ENCODE measurements at places on chromosomes 1 and 21.

DNA sequence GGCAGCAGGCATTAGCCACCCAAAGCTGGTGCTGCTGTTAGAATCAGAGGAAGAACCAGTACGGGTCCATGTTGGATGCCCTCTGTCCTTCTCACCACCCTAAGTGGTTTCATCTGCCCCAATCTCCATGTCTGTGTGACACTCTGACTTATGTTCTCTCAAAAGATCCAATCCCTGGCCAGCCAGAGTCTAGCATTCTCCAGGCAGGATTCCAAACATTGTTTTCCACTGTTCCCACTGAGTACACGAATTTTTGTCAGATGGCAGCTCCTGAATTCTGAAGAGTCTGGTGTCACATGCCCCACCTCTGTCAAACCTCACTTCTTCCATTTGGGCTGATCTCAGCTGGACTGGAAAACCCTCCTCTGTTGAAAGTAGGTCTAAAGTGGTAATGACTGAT, 166.0 kb downstream of the DISC1 start:
- DNase-seq, result no peak
- H3K4me1 ChIP-seq, result no peaks in the 10 kb centered on the region
- H3K27ac ChIP-seq, result no peak overlapping the region
- H3K27me3 ChIP-seq, result no peaks in the 10 kb centered on the region
- no peaks in the 10 kb centered on the region for H3K36me3 ChIP-seq

DNA sequence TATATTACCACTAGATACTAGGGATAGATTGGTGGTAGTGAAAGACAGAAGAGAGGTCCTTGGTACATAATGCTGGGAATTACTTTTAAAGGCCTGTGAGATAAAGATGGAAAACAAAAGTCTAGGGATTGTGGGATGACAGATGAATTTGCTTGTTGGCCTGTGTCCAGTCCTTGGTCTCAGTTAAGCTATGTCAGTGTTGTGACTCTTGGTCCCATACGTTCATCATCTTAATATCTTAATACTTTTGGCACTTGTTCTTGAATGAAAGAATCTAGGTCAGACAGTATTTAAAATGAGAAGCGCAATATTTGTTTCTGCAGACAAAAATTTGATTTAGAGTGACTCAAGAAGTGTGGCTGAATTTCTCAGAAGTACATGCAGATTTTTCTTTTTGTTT, 7.6 kb downstream of the RPL5 start:
- H3K4me1 ChIP-seq, result peaks cover 3% of the 10 kb centered on the region
- no peak overlapping the region for H3K27ac ChIP-seq
- no peaks in the 10 kb centered on the region for H3K27me3 ChIP-seq
- H3K4me3 ChIP-seq, result no peak overlapping the region
- peaks cover 79% of the 10 kb centered on the region for H3K36me3 ChIP-seq

- no peak overlapping the region for H3K27ac ChIP-seq
- no peaks in the 10 kb centered on the region for H3K36me3 ChIP-seq
- no peak for DNase-seq
- H3K4me3 ChIP-seq, result no peak overlapping the region
These were observed 398.5 kb upstream of the ADAMTS5 start for GRCh38 chr21:27365394-27365793.

DNA sequence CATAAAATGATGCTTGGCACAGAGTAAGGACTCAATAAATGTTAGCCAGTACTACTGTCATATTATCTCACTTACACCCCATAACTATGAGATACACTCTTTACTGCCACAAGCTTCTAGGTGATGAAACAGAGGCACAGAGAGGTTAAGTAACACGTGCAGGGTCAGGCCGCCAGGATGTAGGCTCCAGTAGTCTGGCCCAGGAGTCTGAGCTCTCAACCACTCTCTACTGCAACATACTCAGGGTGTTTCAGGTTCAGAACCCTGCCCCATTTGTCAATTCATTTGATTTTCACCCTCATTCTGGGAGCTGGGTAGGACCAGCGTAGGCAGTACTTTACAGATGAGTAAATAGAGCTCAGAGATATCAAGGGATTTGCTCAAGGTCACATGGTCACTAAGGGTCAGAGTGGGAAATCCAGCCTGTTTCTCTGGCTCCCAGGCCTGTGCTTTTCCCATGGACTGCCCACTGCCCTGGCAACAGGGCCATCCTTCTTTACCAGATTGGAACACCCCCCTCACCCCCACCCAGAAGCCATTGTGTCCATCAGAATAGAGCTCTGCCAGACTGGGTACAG, 21.2 kb downstream of the IQGAP3 start:
- no peaks in the 10 kb centered on the region for H3K4me1 ChIP-seq
- no peak overlapping the region for H3K27ac ChIP-seq
- DNase-seq, result no peak

GRCh38 chr1:237938553-237938952, 47.8 kb upstream of the ZP4 start:
- no peaks in the 10 kb centered on the region for H3K4me1 ChIP-seq
- H3K4me3 ChIP-seq, result no peak overlapping the region
- no peak overlapping the region for H3K27ac ChIP-seq
- no peak for DNase-seq
- H3K36me3 ChIP-seq, result no peaks in the 10 kb centered on the region

DNA sequence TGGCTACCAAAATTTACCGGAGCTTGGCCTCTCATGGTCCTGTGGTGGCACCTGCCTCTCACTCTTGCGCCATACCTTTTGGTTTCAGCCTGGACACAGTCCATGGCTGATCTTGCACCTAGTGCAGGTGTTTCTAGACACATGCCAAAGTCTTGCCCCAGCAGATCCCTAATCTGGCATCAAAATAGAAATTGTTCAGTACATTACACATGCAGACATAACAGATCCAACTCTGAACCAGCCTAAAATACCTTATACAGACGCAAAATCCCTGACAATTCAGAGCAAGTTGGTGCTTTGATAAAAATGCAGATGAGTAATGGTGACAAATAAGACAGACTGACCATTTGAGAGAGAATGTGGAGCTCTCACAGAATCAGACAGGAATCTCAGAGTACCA, 44.1 kb downstream of the NGF start:
- H3K4me1 ChIP-seq, result no peaks in the 10 kb centered on the region
- no peak for DNase-seq
- H3K4me3 ChIP-seq, result no peak overlapping the region
- no peaks in the 10 kb centered on the region for H3K36me3 ChIP-seq
- H3K27ac ChIP-seq, result no peak overlapping the region
- no peaks in the 10 kb centered on the region for H3K27me3 ChIP-seq

- H3K27ac ChIP-seq, result no peak overlapping the region
- H3K4me1 ChIP-seq, result peaks cover 32% of the 10 kb centered on the region
- no peak for DNase-seq
- no peaks in the 10 kb centered on the region for H3K36me3 ChIP-seq
- H3K4me3 ChIP-seq, result no peak overlapping the region
These were observed 40.2 kb upstream of the IFFO2 start for GRCh38 chr1:18996548-18997177.

DNA sequence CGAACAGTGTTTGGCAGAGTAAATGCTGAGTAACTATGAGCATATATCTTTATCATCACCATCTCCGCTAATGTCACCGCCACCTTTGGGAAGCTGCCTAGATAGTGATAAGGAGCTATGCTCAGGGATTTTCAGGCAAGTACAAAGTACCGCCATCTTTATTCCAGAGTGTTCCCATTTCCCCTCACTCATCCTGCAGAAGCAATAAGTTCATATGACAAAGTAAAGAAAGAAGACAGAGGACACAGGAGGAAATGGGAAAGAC, 89.6 kb downstream of the TGFBR3 start:
- no peak overlapping the region for H3K27ac ChIP-seq
- H3K4me3 ChIP-seq, result no peak overlapping the region
- H3K4me1 ChIP-seq, result peaks cover 31% of the 10 kb centered on the region
- DNase-seq, result no peak
- H3K36me3 ChIP-seq, result no peaks in the 10 kb centered on the region
- H3K27me3 ChIP-seq, result no peaks in the 10 kb centered on the region

- H3K4me3 ChIP-seq, result no peak overlapping the region
- no peak for DNase-seq
- H3K27me3 ChIP-seq, result no peaks in the 10 kb centered on the region
- no peaks in the 10 kb centered on the region for H3K4me1 ChIP-seq
These were observed 26.2 kb downstream of the OR10J5 start for GRCh38 chr1:159509440-159510228.

- peak; percentile 88 for DNase-seq
- H3K4me1 ChIP-seq, result no peaks in the 10 kb centered on the region
- no peak overlapping the region for H3K4me3 ChIP-seq
- H3K27ac ChIP-seq, result peak overlapping the region; percentile 38
- H3K36me3 ChIP-seq, result no peaks in the 10 kb centered on the region
These were observed 145.2 kb upstream of the ZNF648 start for GRCh38 chr1:182206626-182207239.

- no peaks in the 10 kb centered on the region for H3K36me3 ChIP-seq
- no peak for DNase-seq
- H3K27ac ChIP-seq, result no peak overlapping the region
These were observed 140.0 kb downstream of the SMYD3 start for GRCh38 chr1:246367041-246367440.

DNA sequence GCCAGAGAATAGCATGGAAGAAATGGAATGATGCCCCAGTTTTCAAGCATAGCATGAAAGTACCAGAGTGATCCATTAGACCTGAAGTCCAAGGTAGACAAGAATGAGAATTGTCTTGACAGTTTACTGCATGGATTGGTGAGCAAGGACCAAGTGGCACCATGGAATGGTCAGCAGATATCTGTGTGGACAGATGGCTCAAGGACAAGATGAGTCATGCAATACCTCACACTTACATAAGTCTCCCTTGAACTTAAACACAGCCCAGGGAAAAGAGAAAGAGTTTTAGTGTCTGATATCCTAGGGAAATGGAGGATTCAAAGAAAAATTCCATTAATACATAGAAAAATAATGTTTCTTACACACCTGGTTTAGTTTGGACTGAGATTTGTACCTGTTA, 195.2 kb downstream of the MRPL39 start:
- no peak overlapping the region for H3K27ac ChIP-seq
- no peaks in the 10 kb centered on the region for H3K4me1 ChIP-seq
- H3K4me3 ChIP-seq, result no peak overlapping the region
- no peaks in the 10 kb centered on the region for H3K27me3 ChIP-seq
- H3K36me3 ChIP-seq, result no peaks in the 10 kb centered on the region
- no peak for DNase-seq

DNA sequence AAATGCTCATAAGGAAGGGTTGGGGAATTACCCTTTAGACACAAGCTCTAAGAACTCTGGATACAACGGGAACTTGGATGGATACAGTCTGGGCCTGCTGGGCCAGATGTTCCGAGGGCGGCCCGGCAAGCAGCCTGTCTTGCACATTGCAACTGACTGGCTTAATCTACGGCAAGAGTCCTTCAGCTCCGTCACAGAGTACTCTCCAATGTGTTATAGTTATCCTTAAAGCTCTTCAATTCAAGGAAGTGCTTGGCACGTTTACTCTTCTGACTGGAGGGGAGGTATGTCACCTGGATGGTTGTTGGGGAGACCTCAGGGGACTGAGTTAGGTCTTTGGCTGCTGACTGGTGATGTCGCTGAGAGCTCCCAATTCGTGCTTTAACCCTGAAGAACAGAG, 1.1 kb upstream of the CFAP141 start:
- no peak for DNase-seq
- H3K4me1 ChIP-seq, result no peaks in the 10 kb centered on the region
- H3K27me3 ChIP-seq, result no peaks in the 10 kb centered on the region

DNA sequence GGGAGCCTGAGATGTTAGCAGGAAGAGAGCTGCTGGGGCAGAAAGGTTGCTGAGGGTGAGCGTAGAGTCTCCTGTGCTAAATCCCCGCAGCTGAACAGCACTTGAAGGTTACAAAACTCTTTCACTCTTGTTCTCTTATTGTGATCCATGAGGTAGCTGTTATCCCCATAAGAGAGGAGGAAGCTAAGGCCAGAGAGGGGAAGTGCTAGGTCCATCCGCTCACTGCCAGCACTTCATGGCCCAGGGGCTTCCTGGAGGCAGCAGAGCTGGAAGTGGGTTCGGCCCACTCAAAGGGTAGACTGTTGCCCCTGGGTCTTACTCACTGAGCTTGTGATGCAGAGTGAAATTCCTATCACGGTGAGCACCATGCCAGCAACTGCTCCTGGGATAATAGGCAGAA, 5.6 kb downstream of the TMEM234 start:
- H3K4me3 ChIP-seq, result no peak overlapping the region
- no peak overlapping the region for H3K27ac ChIP-seq
- DNase-seq, result no peak

GRCh38 chr1:206089341-206089740, 27.8 kb downstream of the AVPR1B start:
- no peaks in the 10 kb centered on the region for H3K36me3 ChIP-seq
- no peak overlapping the region for H3K27ac ChIP-seq
- no peaks in the 10 kb centered on the region for H3K27me3 ChIP-seq
- H3K4me3 ChIP-seq, result no peak overlapping the region
- H3K4me1 ChIP-seq, result no peaks in the 10 kb centered on the region
- DNase-seq, result no peak

GRCh38 chr1:199272628-199273086, 633.8 kb downstream of the PTPRC start:
- H3K27ac ChIP-seq, result no peak overlapping the region
- no peak for DNase-seq
- H3K27me3 ChIP-seq, result no peaks in the 10 kb centered on the region
- H3K4me1 ChIP-seq, result no peaks in the 10 kb centered on the region
- H3K4me3 ChIP-seq, result no peak overlapping the region

- no peak overlapping the region for H3K4me3 ChIP-seq
- H3K27ac ChIP-seq, result no peak overlapping the region
- no peaks in the 10 kb centered on the region for H3K4me1 ChIP-seq
- DNase-seq, result no peak
These were observed 3.2 kb upstream of the HMGB4 start for GRCh38 chr1:33860671-33861070.

- H3K4me1 ChIP-seq, result peaks cover 27% of the 10 kb centered on the region
- no peaks in the 10 kb centered on the region for H3K27me3 ChIP-seq
- H3K36me3 ChIP-seq, result peaks cover 36% of the 10 kb centered on the region
- no peak overlapping the region for H3K27ac ChIP-seq
- no peak for DNase-seq
These were observed 31.9 kb downstream of the OTUD7B start for GRCh38 chr1:149978547-149979023.

DNA sequence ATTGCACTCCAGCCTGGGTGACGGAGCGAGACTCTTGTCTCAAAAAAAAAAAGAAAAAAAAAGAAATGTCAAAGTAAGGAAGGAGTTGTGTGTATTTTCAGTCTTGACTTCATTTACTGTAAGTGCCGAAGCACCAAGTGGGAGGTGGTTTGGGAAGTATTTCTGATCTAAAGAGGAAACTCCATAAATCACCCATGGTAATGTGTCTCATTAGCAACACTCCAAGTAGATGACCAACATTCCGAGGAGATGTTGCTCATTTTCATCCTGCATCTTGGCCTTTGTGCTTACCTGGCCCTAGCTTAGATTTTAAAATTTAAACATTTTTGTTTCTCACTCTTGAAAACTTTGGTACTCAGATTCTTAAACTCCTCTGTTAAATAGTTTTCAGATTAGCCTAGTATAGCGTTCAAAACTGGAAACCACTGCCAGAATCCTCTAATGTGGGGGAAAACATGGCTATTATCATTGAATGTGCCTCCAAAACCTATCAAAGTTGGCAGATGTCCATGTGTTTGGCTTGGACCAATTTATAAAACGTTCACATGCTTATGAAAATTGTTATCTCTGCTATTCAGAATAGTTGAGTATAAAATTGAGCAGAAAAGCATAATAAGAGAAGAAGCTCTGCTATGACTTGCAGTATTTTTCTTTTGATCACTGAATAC, 110.4 kb downstream of the NFIA start:
- H3K27me3 ChIP-seq, result no peaks in the 10 kb centered on the region
- H3K4me3 ChIP-seq, result no peak overlapping the region
- H3K27ac ChIP-seq, result peak overlapping the region; percentile 84
- H3K4me1 ChIP-seq, result peaks cover 33% of the 10 kb centered on the region
- H3K36me3 ChIP-seq, result no peaks in the 10 kb centered on the region

GRCh38 chr1:184425449-184426277, 38.8 kb downstream of the C1orf21 start:
- no peaks in the 10 kb centered on the region for H3K36me3 ChIP-seq
- no peaks in the 10 kb centered on the region for H3K27me3 ChIP-seq
- no peak overlapping the region for H3K27ac ChIP-seq
- H3K4me3 ChIP-seq, result no peak overlapping the region
- H3K4me1 ChIP-seq, result no peaks in the 10 kb centered on the region
